CD4-positive, alpha-beta memory T cell (primary cell): ENCODE measurements at places on chromosomes 11 and 22.
A peak's percentile ranks its signal among the peaks of the same experiment; 100 is the strongest.

GRCh38 chr11:112599856-112600533 is 339.3 kb upstream of the PLET1 start:
- no peak for DNase-seq

DNA sequence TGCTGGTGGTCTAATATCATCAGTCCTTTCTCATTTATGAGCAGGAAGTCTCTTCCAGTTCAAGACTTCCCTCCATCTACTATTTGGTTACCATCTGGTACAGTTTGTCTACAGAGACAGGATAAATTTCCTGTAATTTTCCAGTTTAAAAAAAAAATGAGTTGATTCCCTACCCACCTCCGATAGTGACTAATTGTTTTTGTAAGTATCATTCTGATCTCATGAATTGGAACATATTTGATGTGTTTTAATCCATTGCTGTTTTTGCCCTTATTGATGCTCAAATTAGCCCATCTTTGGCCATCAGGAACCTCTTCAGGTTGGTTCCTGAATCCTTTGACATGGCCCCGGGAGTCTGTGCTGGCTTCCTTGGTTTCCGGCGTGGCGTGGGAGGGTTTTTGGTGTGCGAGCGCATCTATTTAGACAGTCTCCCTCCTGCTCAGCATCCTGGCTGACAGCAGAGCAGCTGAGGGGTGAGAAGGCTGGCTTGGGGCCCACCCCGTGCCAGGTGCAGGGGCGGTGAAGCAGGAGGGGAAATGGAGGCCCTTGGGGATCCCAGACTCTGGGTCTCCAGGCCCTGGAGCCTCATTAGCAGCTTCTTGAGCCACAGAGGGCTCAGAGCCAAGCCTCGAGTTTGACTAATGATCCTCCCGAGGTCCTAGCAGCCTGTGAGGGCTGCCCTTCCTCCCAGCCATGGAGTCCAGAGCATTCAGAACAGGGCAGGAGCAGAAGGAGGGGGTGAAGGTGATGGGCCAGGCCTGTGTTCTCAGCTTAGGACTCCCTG is 6.8 kb downstream of the OMP start:
- no peak for DNase-seq

- DNase-seq: no peak
These were observed 53.2 kb downstream of the OR4C6 start for GRCh38 chr11:55714982-55715888.

DNA sequence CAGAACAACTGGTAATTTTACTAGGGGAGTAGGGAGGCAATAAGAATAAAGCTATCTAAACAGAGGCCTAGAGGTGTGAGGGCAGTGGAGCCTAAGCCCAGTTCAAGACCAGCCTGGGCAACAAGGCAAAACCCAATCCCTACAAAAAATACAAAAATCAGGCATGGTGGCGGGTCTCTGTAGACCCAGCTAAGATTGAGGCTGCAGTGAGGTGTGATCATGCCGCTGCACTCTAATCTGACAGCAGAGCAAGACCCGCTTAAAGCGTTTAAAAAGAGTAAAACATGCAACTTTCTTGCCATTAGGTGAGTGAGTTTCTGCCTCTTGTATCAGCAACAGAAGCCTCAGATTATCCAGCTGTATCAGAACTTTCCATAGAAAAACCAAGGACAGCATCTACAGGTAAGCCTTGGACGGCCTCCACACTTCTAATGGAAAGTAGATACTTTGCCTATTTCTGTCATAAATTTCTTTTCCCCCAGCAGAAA is 12.1 kb downstream of the TAF1D start:
- no peak for DNase-seq

GRCh38 chr11:94477624-94478023 is 16.0 kb downstream of the MRE11 start:
- DNase-seq: no peak

GRCh38 chr22:28435982-28436381 is 243.7 kb downstream of the TTC28 start:
- DNase-seq: no peak

- no peak for DNase-seq
These were observed 26.2 kb upstream of the GAL start for GRCh38 chr11:68658097-68658496.

DNA sequence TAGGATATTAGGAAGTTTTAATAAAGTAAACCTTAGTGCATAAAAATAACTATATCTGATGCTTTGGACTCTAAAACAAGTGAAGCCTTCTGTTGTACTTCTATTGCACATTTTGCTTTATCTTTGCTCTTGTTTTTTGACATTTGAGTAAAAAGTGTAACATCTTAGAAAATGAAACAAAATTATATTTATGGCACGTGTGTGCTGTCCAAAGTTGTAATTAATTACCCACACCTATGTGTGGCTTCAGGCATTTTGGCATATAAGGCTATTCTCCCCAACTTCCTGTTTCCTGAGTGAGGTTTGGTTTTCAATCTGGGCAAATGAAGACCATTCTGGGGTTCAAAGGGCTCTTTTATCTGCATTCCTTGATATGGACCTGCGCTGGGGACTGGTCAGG is at the start of gene OOSP1:
Gene OOSP1, plus strand, starts transcription at position 301 of the 400 bp plus-strand sequence. Its CDS starts 23 bp downstream, at position 324.
- DNase-seq: no peak

- DNase-seq: no peak
These were observed 24.4 kb upstream of the PSMA1 start for GRCh38 chr11:14544611-14545010.

GRCh38 chr22:41963453-41964111 is 5.7 kb upstream of the SEPTIN3 start:
- no peak for DNase-seq

GRCh38 chr22:39699631-39700360 is 129.2 kb downstream of the CACNA1I start:
- no peak for DNase-seq

DNA sequence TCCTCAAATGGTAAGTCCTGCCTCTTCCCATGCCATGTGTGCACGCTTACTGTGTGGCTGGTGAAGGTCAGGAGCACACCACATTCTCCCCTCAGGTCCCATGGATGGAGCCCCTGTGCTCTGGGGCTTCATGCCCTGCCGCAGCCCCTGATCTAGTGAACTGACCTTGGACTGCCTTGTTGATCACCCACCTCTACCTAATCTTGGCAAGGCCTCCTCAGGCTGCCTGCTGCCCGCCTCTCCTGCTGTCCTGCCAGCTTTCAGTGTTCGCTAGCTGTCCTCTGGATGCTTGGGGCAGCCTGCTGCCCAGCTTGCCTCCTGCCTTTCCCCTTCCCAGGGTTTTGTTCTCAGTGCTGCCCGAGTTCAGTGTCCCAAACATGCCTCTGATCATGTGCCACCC is 38.1 kb downstream of the CABIN1 start:
- DNase-seq: no peak

DNA sequence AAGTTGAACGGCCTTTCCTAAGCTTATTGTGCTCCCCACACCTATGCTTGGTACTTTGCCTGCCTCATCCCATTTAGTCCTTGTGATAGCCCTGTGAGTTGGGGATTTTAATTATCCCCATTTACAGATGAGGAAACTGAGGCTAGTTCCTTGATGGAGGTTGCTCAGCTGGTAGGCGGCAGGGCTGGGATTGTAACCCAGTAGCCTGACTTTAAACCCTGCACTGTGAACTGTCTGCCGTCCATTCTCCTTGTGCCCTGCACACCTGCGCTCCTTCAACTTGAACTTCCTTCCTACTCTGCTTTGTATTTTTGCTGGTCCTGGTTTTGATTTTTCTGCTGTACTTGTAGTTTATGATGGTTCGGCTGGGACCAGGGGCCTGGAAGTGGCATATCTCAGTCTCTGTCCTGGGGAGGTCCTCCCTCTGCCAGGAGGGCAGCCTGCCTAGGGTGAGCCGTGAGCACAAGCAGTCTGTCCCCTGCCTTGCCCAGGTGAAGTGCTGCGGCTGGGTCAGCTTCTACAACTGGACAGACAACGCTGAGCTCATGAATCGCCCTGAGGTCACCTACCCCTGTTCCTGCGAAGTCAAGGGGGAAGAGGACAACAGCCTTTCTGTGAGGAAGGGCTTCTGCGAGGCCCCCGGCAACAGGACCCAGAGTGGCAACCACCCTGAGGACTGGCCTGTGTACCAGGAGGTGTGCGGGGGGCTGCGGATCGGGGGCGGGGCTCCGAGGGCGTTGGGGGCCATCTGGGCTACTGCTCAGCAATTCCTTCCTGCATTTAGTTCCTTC is 52.4 kb downstream of the CD82 start:
- no peak for DNase-seq

- DNase-seq: peak; percentile 41
These were observed 29.7 kb downstream of the FAM83F start for GRCh38 chr22:40024201-40025061.

DNA sequence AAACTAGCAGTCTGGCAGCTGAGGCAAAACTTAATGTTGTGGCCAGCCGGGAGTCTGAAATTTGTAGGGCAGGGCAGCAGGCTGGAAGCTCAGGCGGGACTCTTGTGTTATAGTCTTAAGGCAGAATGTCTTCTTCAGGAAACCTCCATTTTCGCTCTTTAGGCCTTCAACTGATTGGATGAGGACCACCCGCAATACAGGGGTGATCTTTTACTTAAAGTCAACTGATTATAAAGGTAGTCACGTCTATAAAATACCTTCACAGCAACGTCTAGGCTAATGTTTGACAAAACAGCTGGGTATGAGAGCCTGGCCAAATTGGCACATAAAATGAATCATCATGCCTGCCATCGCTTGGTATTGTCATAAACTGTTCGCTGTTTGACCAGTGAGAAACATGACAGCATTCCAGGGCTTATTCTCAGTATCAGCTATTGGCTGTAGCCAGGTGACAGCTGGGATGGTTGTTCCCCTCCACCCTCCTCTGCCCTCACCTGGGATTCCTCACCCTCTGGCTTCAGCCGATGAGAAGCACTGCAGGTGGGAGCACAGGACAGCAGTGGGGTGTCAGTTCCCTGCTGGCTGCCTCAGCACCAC is 6.6 kb upstream of the POU2F3 start:
- no peak for DNase-seq

DNA sequence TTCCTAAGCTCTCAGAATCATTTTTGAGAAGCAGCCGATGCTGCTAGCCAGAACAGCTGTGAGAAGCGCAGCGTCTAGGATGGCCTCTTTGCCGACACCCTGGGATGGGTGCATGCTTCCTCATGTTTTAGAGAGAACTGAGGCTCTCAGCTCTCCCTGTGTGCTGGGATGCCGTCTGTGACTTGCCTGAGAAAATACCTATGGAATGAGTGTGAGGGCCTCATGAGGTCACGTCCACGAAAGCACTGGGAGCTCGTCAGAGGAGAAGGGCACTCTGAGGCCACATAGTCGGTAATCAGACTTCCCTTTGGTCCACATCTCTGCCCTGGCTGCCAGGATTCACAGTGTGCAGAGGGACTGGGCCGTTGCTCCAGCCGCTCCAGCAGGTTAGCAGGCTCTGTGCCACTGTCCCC is 54.7 kb downstream of the MICAL3 start:
- DNase-seq: no peak

- no peak for DNase-seq
These were observed 4.7 kb downstream of the LRRC10B start for GRCh38 chr11:61513143-61513765.

DNA sequence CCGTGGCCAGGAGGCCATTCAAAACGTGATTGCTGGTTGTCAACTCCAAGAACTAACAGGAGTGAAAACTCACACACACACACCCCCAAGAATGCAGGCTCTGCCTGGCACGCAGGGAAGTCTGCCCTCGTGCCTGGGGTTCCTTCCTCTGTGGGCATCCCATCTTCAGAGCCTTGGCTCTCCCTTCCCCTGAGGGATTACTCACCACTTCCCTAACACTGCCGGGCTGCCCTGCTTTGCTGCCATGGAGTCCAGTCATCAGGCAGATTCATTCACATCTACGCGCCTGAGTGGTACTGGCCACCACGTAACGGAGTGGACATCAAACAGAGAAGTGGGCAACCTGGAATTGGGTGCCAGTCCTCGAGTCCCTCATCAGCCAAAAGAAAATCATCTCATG is 120.7 kb upstream of the TMEM45B start:
- no peak for DNase-seq

DNA sequence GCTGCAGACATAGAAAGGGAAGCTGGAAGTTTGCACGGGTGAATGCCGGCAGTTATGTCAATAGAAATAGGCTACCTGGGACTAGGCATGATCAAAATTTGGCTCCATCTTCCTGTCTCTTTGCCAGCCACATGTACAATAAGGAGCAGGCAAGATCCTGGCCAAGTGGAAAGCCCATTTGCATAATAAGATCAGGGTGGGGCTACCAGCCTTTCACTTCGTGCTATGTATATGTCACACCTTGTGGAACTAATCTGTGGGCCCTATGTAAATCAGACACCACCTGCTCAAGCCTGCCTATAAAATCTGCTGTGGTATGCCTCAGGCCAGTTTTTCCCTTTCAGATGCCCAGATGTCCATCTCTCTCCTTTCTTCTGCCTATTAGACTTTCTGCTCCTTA is 79.3 kb upstream of the DRD2 start:
- DNase-seq: no peak

DNA sequence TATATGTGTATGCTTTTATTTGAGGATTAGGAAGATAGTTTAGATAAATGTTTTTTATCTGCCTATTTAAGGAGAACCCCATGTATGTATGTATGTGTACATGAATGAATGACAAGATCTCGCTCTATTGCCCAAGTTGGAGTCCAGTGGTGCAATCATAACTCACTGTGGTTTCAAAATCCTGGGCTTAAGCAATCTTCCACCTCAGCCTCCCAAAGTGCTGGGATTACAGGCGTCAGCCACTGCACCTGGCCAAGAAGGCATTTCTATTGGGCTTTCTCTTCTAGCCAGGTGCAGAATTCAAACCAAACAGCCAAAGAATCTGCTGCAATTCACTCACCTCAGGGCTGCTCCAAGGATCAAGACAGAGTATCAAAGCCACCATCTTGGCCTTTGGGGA is 25.5 kb upstream of the DGKZ start:
- no peak for DNase-seq

DNA sequence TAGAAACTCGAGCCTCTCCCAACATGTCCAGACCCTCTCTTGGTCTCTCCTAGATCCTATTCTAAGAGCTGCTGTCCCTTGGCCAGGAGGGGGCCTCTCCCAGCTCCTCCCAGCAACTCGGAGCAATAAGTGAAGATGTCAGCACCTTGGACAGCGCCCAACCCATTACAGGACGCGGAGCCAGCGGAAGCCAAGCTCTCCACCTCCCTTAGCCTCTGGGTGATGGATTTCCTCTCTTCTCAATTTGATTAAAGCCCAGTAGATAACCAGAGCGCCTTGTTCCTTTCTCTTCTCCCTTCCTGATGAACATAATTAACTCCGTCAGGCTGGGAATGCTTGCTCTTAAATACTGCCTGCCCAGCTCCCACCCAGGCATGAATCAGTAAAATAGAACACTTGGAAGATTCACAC is 26.2 kb upstream of the TPBGL start:
- peak; percentile 75 for DNase-seq

DNA sequence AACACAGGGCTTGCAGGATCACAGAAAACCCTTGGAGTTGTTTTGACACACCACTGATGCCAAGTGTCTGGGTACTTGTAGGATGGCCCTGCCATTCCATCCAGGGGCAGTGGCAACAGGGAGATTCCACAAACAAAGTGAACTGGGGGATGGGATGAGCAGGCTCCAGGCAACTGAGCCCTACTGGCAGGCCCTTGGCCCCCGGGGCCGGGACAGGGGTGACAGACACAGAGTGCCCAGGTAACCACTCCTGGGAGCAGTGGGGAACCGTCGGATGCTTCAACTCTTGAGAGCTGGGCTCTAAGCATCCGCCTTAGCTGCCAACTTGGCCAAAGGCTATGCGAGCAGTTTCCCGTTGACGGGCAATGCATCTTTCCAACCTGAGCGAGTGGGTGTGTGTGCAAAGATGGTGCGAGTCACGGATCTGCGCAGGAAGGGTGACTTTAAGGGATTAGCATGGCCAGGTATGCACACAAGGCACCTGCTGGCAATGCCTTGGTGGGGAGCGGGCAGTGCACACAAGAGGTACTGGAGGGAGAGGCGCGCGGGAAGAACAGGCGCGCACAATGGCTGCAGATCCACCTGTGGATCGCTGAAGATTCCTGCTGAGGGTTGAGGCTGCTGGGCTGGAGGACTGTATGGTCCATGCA is 83.1 kb upstream of the PRODH start:
- no peak for DNase-seq
